ENCODE measurements at places on chromosomes 2 and 18.
A peak's percentile ranks its signal among the peaks of the same experiment; 100 is the strongest.

DNA sequence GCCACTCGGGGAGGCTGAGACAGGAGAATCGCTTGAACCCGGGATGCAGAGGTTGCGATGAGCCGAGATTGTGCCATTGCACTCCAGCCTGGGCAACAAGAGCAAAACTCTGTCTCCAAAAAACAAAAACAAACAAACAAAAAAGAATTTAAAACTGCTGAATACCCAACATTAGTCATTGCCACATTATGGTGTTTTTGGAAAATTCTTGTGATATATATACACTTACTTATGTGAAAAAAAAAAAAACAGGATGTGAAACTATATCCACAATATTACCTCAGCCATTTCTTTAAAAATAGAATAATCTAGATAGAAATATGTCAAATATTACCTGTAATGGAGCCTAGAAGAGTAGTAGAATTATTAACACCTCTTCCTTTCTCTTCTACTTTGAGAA, 288.3 kb upstream of the FN1 start:
- DNase-seq, result no peak

- DNase-seq, result no peak
Observed at GRCh38 chr2:48605482-48606175, 12.0 kb upstream of the GTF2A1L start.

DNA sequence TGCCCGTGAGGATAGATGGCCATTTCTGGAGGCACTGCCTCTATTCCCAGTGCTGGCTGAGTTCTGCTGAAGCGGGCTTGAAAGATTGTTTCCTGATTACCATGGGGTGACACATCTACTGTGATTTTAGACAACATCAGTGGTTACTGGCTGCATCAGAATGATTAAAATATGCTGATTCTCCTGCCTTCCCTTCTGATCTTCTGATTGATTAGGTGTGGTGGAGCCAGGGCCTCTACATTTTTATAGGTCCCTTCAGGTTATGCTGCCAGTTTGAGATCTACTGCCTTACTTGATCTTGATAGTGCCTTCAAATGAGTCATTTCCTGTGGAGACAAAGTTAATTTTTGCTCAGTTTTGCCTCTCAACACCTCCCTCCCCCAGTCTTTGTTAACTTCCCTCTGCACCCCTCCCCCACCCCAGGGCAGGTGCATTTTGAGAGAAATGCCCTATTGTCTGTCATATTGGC, 31.6 kb upstream of the SNORC start:
- no peak for DNase-seq

DNA sequence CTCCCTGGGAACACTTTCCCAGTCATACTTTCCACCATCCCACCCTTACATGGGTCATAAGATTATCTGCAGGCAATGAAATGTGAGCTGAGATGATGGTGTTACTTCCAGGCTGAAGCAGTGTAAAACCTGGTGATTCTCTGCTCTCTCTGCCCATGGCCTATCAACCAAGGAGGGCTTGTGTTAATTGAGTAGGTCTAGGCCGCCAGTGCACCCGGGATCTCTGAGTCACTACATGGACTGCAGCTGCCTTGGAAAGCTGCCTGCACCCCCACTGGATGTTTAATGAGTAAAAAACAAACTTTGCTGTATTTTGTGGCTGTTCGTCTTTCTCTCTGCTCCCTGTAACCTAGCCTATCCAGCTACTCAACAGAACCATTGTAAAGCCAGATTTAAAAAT, 451.7 kb upstream of the SMIM21 start:
- no peak for DNase-seq

- no peak for DNase-seq
Observed at GRCh38 chr2:165801176-165801575, 7.1 kb upstream of the GALNT3 start.

GRCh38 chr18:30016179-30016578, 1026.4 kb downstream of the DSC3 start:
- DNase-seq, result no peak

- no peak for DNase-seq
Observed at GRCh38 chr2:148014616-148015015, 5.9 kb downstream of the ORC4 start.

DNA sequence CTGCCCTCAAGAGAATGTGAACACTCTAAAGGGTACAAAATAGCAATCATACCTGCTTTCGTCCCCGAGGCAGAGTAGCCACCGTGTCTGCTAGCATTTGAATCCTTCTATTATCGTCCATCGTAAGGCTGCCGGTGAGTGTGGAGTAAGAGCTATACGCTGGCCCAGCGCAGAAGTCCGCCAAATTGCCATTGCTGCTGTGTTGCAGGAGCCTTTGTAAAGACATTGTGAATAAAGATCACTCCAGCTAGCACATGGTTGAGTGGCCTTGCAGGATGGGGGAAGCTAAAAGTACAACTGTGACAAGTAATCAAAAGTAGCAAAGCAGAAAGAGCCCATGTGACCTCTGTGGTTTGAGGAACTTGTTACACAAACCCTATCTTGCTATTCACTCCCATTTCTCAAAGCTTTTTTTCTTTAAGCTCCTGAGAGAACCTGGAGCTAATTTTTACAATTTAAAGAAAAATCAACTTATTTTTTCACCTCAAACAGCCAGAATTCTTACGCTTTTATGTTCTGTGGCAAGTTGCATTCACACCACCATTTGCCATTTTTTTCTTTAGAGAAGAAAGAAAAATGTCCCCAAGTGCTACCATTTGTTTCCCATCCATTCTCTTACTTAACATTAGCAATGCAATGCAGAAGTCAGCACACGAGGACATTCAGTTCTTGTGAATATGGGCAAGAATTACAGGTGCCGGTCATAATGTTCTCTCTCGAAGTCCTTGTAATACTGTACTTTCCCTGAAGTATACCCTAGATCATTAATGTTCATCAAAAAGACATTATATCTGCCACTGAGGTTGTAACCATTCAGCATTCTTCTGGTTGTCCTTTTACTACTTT, at the start of gene CYTIP:
TSS of gene CYTIP (minus strand) at position 295 of the 846 bp plus-strand sequence. CDS start at position 226, 69 bp downstream.
- no peak for DNase-seq

GRCh38 chr18:67728364-67728763, 211.8 kb upstream of the DSEL start:
- DNase-seq, result no peak

- DNase-seq, result no peak
Observed at GRCh38 chr2:188485496-188485895, 193.8 kb downstream of the GULP1 start.

- peak; percentile 26 for DNase-seq
Observed at GRCh38 chr2:120511947-120512710, 166.2 kb downstream of the INHBB start.

GRCh38 chr2:51027442-51027841, 4.5 kb downstream of the NRXN1 start:
- DNase-seq, result no peak

DNA sequence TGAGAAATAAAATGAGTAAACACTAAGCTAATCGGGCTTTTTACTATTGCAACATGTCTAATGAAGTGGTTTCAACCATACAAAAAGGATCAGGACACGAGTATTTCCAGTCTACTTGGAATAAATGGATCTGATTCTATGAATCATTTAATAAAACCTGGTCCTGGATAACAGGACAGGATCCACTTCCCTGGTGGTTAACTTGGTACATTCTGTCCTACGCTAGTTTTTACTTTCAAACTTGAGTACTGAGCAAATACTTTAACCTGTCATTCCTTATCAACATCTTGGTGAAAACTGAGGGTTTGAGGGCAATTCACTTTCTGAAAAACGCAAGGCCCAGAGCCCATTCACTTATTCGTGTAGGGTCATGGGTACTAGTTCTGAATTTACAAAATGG, 33.5 kb downstream of the CHST10 start:
- no peak for DNase-seq

- no peak for DNase-seq
Observed at GRCh38 chr2:71419976-71420375, 33.4 kb upstream of the DYSF start.

GRCh38 chr2:208363485-208363884, 43.1 kb upstream of the PTH2R start:
- no peak for DNase-seq

GRCh38 chr2:41782306-41783158, 265.3 kb upstream of the PKDCC start:
- peak; percentile 61 for DNase-seq

DNA sequence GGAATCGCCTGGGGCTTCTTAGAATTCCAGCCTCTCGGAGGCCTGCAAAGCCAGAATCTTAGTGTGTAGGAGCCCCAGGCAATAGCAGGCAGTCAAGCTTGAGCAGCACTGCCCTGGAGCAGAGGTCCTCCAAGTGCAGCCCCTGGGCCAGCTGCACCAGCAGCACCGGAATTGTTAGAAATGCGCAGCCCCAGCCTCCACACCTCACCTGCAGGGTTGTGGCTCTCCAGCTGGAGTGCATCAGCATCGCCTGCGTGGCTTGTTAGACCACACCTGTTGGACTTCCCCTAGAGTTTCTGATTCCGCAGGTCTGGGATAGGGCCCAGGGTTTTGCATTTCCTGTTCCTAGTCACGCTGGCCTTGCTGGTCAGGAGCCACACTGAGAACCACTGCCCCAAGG, 100.3 kb downstream of the ASAP2 start:
- peak; percentile 66 for DNase-seq

DNA sequence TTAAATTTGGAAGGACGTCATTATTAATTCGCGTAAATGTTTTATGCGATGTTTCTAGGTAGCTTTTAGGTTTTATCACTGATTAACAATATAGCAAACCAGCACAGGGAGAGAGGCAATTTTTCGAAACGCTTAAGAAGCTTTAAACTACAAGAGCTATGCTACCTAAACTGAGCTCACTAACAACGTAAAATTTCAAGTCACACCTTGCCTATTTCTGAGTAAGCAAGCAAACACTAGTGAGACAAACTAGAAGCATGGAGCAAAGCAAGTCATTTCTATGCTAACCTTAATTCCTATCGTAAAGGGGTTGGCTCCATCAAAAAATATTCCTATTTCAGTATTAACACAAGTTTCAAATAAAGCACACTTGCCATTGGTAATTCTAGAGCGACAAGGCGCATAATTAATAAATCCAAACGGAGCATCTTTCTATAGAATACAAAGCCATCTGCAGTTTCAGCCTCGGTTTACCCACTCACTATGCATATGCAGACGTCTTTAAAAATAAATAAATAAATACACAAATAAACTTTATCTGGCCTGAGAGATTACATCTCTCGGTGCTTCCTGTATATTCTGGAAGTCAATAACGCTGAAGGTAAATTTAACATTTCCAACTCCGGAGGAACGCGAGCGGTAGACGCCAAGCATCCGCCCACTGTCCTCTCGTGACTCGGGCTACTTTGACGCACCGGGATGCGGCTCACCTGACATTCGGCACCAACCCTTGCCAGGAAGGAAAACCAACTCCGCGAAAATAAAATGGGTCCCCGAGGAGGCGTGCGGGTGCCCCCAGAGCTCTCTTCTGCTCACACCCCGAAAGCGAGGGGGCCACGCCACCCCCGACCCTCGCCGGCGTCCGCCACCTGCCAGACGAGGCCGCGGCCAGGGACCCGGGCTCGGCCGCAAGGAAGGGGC, 947 bp downstream of the ITSN2 start:
- DNase-seq, result no peak

DNA sequence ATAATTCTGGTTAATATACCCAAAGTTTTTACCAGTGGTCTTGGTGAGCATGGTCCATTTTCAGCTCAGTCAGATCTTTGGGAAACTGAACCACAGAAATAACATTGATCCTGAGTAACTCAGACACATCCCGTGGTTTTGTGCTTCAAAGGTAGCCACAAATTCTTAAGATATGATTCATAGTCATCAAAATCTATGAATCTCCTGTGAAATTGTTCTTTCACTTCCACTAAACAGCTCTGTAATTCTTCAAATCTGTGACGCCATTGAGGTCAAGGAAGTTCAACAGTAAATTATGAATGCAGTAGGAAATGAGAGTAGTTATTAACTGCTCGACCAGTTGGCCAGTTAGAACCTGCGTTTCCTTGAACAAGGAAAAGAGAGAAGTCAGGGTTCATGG, 147.3 kb downstream of the IRS1 start:
- DNase-seq, result no peak

DNA sequence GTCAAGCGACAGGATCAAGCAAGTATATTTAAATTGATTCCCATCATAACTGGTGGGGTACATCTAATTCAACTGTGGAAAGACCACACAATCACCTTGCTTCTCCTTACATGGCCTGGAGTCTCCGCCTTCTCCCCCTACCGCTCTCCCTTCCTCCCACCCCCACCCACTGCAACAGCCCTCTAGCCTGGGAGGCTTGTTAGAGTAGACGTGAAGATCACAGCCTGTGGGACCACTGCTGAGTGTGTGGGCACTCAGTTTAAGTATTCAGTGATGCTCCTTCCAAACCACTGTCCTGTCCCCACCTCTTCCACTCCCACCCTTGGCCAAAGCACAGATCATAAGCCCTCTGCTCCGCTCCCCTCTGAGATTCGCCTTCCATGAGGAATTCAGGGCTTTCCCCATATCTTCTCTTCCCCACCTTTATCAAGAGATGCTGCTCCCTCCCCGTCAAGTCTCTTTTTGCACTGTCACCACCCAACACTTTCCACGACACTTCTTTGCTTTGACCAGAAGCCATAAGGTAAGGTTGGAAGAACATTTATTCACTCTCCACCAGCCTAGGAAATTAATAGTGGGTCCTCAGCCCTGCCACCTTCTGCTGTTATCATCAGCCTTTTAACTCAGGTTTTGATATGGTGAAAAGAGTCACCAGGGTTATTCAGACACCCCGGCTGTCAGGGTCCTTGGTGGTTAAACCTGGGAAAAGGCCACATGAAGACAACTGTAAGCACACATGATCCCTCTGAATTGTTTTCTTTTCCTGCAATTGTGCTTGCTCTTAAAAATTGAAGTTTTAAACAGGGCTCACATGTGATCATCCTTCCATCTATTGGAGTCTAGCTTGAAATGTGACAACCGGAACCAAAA, 1.7 kb downstream of the METTL4 start:
- DNase-seq, result no peak

- peak; percentile 40 for DNase-seq
Observed at GRCh38 chr18:48167897-48168253, 237.4 kb upstream of the SMAD2 start.

GRCh38 chr2:197950006-197950405, 145.6 kb downstream of the PLCL1 start:
- no peak for DNase-seq

DNA sequence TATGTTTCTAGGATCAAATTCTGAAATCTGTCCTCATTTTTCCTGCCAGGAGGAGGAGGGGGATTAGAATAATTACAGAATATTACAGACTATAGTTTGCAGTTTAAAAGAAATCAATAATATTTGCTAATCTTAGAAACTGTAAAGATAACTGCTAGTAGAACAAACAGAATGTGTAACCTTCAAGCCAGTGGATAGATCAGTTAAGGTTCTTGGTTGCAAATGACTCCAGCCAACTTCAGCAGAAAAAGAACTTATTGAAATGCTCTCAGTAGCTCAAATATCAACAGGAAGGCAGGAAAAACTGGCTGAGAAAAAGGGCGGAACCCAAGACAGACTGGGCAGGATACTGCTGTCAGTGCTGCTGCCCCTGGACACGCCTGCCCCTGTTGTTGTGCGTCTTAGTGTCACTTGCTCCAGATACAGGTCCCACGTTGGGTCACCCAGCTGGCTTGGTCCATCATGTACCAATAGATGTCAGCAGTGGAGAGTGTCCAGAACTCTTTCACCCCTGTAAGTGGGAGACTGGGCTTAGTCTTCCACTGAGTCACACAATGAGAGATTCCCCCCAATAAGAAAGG, 10.2 kb downstream of the NMUR1 start:
- DNase-seq, result no peak

Measured in Caco-2 (cell line).